NCI-H226 (cell line): ENCODE measurements at places on chromosomes 3 and 15.

GRCh38 chr15:52068004-52068615 is 44.5 kb downstream of the BCL2L10 start:
- no peak for DNase-seq

- DNase-seq: peak; percentile 3
Observed at GRCh38 chr15:42020713-42021273, at the start of gene PLA2G4E. Gene PLA2G4E (minus strand): TSS chr15:42021042. CDS start chr15:42021030, 12 bp downstream.

- peak; percentile 70 for DNase-seq
Observed at GRCh38 chr3:190048932-190049441, 71.7 kb downstream of the P3H2 start.

GRCh38 chr3:192953926-192954325 is 36.3 kb upstream of the MB21D2 start:
- DNase-seq: no peak

GRCh38 chr3:160081958-160082533 is 93.4 kb downstream of the IL12A start:
- DNase-seq: no peak

- peak; percentile 13 for DNase-seq
Observed at GRCh38 chr3:138082992-138083386, 32.4 kb downstream of the DZIP1L start.

DNA sequence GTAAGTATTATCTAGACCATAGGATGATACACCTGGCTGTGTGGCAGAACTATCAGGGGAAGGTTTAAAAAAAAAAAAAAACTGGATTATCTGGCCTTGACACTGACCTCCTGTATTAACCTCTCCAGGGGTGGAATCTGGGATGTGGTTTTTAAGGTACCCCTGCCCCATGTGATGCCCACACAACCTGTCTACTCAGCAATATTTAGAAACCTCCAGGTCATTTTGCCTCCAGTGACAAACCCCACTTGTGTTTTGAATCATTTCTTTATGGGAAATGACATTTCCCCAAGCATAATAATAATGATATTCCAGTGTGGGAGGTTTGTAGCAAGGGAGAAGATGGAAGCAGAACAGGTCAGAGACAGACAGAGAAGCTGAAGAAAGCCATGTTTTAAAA is 179.1 kb downstream of the RSL24D1 start:
- no peak for DNase-seq

DNA sequence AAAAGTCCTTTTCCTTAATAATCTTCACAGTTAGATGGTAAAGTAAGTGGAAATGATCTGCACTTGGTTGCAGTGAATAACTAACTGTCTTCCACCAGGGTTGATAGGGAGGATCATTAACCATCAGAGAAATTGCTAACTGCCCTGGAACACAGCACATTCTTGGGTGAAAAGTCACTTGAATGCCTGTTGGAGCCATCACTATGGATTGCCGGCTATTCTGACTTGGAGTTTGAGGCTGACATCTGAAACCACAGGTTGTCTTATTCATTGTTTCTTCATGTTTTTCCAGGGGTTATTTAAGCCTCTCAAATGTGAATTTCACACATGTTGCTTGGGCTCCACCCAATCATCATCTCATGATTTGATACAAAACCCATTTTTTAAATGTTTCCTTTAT is 901.4 kb downstream of the MCTP2 start:
- DNase-seq: peak; percentile 86

DNA sequence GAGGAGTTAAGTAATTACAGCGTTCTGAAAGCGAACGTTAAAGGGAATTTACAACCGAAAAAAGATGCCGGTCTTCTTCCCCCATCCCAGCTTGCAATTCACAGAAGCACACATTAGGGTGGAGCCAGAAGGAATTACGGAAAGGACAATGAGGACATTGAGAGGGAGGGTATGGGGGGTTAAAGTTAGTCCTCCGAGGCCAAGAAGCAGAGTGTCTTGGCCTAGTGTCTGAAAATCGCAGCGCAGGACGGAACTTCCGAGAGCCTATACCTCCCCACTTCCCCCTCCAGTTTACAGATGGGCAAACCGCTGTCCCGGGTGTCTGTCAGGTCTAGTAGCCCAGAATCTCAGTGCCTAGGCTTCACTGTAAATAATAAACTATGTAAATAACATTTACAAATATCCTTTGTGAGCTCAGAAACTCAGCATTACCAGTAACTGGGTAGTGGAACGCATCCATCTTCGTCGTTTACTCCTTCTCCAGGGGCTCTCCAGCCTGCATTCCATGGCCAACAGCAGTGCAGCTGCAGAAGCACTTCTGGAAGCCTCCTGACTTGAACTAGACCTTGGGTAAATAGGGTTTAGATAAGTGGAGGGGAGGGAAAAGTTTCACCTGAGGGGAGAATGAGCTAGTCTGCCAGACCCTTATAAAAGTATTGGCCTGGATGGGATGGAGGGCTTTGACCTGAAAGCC is 922 bp downstream of the ADPRH start:
- no peak for DNase-seq

DNA sequence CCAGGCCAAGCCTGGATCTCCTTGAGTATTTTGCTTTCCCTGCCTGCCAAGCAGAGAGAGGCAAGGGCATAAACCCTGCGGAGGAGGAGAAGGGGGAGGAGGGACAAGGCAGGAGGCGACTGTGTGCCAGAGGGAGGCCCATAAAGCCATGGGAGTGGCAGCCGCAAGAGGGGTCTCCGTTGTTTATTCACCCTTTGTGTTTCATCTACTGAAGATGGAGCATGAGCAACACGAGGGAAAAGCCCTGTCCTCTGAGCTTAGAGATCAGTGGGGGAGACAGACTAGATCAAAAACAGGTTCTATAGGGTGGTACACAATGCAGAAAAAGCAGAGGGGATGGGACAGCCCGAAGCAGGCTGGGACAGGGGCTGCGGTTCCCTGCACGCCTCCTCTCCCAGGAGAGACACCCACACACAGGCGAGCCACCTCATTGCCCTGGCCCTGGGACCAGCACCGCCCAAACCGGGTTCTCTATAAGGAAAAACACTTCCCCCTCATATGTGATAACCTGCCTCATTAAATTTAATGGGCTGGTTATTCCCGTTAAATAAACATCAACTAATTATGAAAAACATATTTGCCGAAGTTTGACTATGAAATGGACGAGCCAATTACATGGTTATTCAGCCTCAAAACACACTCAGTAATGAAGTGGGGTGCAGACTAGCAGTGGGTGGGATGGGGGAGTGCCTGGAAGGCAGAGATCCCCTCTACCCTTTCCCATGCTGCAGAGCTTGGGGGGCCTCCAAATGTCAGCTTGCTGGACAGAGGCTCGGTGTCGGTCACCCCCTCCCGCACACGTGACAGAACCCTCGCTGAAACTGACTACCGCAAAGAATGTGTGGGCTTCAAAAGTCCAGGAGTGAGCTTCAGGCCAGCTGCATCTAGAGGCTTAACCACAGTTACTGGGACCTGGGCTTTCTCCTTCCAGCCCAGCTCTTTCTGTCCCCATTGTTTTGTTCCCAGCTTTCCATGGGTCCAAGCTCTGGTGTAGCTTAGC is 14.2 kb upstream of the PLXNA1 start:
- DNase-seq: no peak

- no peak for DNase-seq
Observed at GRCh38 chr15:65904301-65904700, 35.0 kb downstream of the RAB11A start.

GRCh38 chr15:69531665-69532027 is 79.0 kb downstream of the RPLP1 start:
- peak; percentile 42 for DNase-seq

- no peak for DNase-seq
Observed at GRCh38 chr3:88732186-88732585, 375.2 kb upstream of the EPHA3 start.

DNA sequence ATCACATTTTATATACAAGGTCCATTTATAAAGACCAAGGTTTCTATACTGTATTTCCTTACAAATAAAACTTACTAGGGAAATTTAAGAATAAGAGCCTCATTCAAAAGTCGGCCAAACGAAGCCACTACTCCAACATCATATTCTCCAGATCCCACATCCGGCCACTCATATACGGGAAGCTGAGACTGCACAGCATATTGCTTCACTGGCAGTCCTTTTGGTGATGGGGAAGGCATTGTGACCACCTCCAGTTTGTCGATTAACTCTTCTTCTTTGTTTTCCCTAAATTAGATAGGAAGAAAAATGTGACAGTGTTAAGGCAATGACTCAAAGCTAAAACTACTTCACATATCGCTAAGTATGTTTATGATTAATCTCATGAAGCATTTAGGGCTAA is 2.7 kb downstream of the MTFMT start:
- no peak for DNase-seq

- DNase-seq: no peak
Observed at GRCh38 chr15:61141497-61142125, 87.5 kb downstream of the RORA start.

- no peak for DNase-seq
Observed at GRCh38 chr15:74782259-74783071, 585 bp downstream of the CSK start.

DNA sequence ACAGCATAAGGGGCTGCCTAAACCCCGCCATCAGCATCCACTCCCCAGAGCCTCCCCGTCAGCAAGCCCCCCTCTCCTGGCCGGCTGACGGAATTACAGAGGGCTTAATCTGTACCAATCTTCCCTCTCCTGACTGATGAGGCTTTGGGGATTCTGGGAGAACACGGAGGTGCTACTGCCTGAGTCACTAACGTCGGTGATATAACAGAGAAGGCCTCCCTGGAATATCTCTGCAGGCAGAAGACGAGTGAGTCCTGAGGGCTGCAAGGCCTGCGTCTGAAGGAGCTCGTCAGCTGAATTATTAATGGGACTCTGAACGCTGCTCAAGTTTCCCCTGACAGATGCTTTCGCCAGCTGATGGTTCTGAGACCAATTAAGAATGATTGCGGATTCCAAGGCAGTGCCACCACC is 147.7 kb downstream of the XXYLT1 start:
- no peak for DNase-seq

DNA sequence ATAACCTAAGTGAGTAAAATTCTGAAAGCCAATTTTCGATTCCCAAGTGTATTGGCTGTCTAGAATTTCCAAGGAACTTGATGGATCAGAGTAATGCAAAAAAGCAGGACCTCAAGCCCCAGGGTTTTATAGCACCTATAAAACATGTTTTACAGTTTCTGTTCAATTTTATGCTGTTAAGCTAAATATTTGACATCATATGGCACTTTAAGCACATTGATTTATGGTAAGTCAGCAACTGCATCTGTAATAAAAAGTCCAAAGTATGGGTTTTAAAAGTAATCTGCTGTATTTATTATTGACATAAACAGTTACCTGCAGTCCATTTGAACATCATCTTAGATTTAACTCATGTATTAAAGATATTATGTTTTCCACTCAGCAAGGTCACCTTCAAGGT is 20.0 kb upstream of the MFSD1 start:
- DNase-seq: no peak

- DNase-seq: no peak
Observed at GRCh38 chr15:40357723-40358470, at the start of gene DISP2. Gene DISP2 (plus strand): TSS chr15:40358219. CDS start chr15:40358322, 103 bp downstream.

- peak; percentile 78 for DNase-seq
Observed at GRCh38 chr3:88713233-88713691, 394.2 kb upstream of the EPHA3 start.

- no peak for DNase-seq
Observed at GRCh38 chr3:198030125-198030524, 70.1 kb downstream of the LMLN start.

GRCh38 chr15:64883100-64883581 is 28.6 kb upstream of the ANKDD1A start:
- DNase-seq: no peak

- DNase-seq: no peak
Observed at GRCh38 chr3:178140531-178141304, 395.5 kb upstream of the KCNMB2 start.

GRCh38 chr3:173939331-173939730 is 541.8 kb downstream of the NLGN1 start:
- DNase-seq: no peak

DNA sequence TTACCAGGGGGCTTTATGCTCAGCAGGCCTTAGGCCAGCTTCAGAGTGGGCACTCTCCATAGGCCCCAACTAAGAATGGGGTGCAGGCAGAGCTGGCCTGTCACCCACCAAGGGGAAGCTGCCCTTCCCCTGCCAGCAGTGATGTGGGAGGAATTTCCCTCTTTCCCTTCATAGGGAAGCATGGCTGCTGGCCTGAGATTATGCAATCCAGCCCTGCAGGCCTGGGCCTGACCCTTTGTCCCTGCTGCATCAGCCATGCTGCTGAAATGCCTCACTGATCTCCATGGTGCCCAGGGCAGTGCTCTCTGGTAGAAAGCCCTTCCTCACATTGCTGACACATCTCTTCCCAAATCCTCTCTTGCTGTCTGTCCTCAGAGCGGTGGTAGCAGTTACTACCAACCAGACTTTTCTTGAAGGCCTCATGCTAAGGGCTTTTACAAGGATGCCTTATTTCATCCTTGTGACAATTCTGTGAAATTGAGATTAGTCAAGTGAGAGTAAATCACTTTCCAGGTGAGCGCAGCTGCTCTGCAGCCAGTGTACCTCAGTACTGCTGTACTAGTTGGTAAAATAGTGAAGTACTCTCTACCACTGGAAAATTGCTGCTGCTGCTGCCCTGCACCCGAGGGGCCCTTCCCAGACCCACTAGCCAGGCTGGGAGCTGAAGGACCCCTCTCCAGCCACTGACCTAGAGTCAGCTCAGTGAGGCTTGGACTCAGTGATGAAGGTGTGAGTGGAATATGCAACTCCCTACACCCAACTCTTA is 33.8 kb downstream of the MRAS start:
- peak; percentile 59 for DNase-seq

- no peak for DNase-seq
Observed at GRCh38 chr15:78249131-78249530, 14.8 kb upstream of the ACSBG1 start.

- DNase-seq: no peak
Observed at GRCh38 chr15:52290800-52291199, 4.8 kb downstream of the MYO5C start.

- no peak for DNase-seq
Observed at GRCh38 chr3:172174513-172175253, 135.3 kb downstream of the FNDC3B start.

DNA sequence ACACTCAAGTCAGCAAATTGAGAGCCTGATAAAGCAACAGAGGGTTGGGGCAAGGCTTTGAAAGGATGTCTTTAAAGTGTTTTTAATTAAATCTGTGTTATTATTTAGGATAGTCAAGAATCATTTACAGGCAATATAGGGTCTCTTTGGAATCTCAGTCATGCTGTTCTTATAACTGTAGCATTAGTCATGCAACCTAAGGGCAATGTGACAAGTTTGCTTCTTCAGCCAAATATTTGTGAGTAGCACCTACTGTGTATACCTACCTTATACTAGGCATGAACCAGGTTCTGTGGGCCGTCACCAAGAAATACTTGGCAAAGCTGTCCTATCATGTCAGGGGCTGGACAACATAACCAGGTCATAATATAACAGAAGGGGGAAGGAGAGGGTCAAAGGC is 184.6 kb upstream of the TRIM42 start:
- DNase-seq: no peak
